ENCODE measurements at places on chromosomes 6 and 20. TPM values are rescaled to one million over a fixed set of nuclear protein-coding genes. Genes with fewer than 3 reads are reported as not detected.

GRCh38 chr20:39117491-39117890, 155.3 kb downstream of the DHX35 start:
- H3K27ac ChIP-seq = no peak overlapping the region
- DNase-seq = no peak
- peaks cover 13% of the 10 kb centered on the region for H3K36me3 ChIP-seq
- no peaks in the 10 kb centered on the region for H3K27me3 ChIP-seq

- H3K4me1 ChIP-seq = no peaks in the 10 kb centered on the region
- no peaks in the 10 kb centered on the region for H3K36me3 ChIP-seq
- no peaks in the 10 kb centered on the region for H3K27me3 ChIP-seq
These were observed 71.8 kb upstream of the TIAM2 start for GRCh38 chr6:154923199-154923869.

DNA sequence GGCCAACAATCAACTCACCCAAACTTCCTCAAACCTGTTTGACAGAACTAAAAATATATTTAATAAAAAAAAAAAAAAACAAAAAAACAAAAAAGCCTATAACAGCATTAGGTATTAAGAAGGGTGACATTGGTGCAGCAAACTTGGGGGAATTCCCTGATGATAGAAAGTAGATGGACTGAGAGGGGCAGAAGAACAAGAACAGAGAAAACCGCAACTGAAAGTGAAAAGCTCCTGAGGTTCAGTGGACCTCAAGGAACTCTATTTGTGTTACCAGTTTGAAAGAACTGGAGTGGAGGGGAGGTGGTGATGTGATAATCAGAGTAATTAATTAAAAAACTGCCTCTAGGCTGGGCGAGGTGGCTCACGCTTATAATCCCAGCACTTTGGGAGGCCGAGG, 53.8 kb downstream of the MACROD2 start:
- H3K27ac ChIP-seq = no peak overlapping the region
- no peaks in the 10 kb centered on the region for H3K4me1 ChIP-seq
- no peaks in the 10 kb centered on the region for H3K27me3 ChIP-seq
- DNase-seq = no peak

- DNase-seq = no peak
- no peaks in the 10 kb centered on the region for H3K4me1 ChIP-seq
- H3K36me3 ChIP-seq = no peaks in the 10 kb centered on the region
- no peaks in the 10 kb centered on the region for H3K27me3 ChIP-seq
- H3K4me3 ChIP-seq = no peak overlapping the region
- no peak overlapping the region for H3K27ac ChIP-seq
These were observed 374.1 kb downstream of the CD109 start for GRCh38 chr6:74070091-74070490.

- no peaks in the 10 kb centered on the region for H3K36me3 ChIP-seq
- no peaks in the 10 kb centered on the region for H3K4me1 ChIP-seq
- H3K4me3 ChIP-seq = no peak overlapping the region
- no peak overlapping the region for H3K27ac ChIP-seq
- DNase-seq = no peak
These were observed 57.9 kb upstream of the FOXO3 start for GRCh38 chr6:108502832-108503231.

CD109 gene
- 3.3 TPM for total RNA-seq

PLEKHG1 gene
- total RNA-seq = 1.0 TPM

Data from H9 (cell line).